Smooth muscle cell of the pulmonary artery (primary cell): ENCODE measurements at places on chromosomes 2 and 18. TPM values are rescaled to one million over a fixed set of nuclear protein-coding genes. Genes with fewer than 3 reads are reported as not detected.

The SLC9A4 gene
- 0.03 TPM in 1 of 2 replicates, not detected in the other for total RNA-seq

The LYG2 gene
- not detected in 2 replicates for total RNA-seq

The ACVR1C gene
- total RNA-seq, result 0.63 and 1.2 TPM in 2 replicates

The KLF11 gene
- total RNA-seq, result 5.3 and 6.3 TPM in 2 replicates

The TSGA10 gene
- total RNA-seq, result 2.5 and 2.9 TPM in 2 replicates

The SCN2A gene
- 1.8 and 2.7 TPM in 2 replicates for total RNA-seq

The TSPYL6 gene
- total RNA-seq, result not detected in 2 replicates

The KLHL14 gene
- total RNA-seq, result not detected in 2 replicates

The OSR1 gene
- total RNA-seq, result 11.6 and 29.1 TPM in 2 replicates

The SFXN5 gene
- 11.6 and 14.0 TPM in 2 replicates for total RNA-seq

The SLC4A5 gene
- total RNA-seq, result 0.13 and 0.30 TPM in 2 replicates

The PSMG2 gene
- 35.8 and 41.8 TPM in 2 replicates for total RNA-seq

The HOXD10 gene
- not detected in 2 replicates for total RNA-seq

The UGT1A9 gene
- total RNA-seq, result not detected in 2 replicates

The LRPPRC gene
- total RNA-seq, result 60.2 and 66.4 TPM in 2 replicates

The NCKAP5 gene
- total RNA-seq, result 0.76 and 5.7 TPM in 2 replicates

The DYSF gene
- 2.3 TPM in 2 replicates for total RNA-seq

The CNRIP1 gene
- 20.5 and 21.6 TPM in 2 replicates for total RNA-seq

The ASB18 gene
- not detected in 2 replicates for total RNA-seq

The COLEC12 gene
- 16.2 and 21.1 TPM in 2 replicates for total RNA-seq

The RAD51AP2 gene
- total RNA-seq, result 0.03 TPM in 1 of 2 replicates, not detected in the other

The ANKRD23 gene
- 1.7 TPM in 2 replicates for total RNA-seq

The WDR43 gene
- total RNA-seq, result 51.9 and 82.5 TPM in 2 replicates

The SLC14A1 gene
- 167 and 254 TPM in 2 replicates for total RNA-seq

The SAG gene
- total RNA-seq, result not detected in 2 replicates

The ANTXR1 gene
- 89.3 and 121 TPM in 2 replicates for total RNA-seq

The DSG2 gene
- total RNA-seq, result 3.8 and 5.2 TPM in 2 replicates

The CRYBA2 gene
- total RNA-seq, result not detected in 2 replicates

The XIRP2 gene
- total RNA-seq, result not detected in 2 replicates

The ERMN gene
- total RNA-seq, result 0.96 and 1.1 TPM in 2 replicates

The G6PC2 gene
- not detected in 2 replicates for total RNA-seq
